Sciatic nerve (tissue), 2 donors: ENCODE measurements at places on chromosomes 6 and 20. TPM values are rescaled to one million over a fixed set of nuclear protein-coding genes. Genes with fewer than 3 reads are reported as not detected.

DNA sequence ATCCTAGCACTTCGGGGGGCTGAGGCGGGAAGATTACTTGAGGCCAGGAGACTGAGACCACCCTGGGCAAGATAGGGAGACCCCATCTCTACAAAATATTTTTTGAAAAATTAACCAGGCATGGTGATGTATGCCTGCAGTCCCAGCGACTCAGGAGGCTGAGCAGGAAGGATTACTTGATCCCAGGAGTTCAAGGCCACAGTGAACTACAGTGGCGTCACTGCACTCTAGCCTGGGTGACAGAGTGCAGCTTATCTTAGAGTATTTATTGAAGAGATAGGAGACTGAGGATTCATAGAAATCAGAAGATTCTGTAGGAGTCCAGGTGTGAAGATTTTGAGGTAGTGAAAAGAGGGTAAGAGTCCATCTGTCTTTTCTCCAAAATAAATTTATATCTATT lies 45.0 kb downstream of the SLC17A5 start:
- no peak for DNase-seq

- no peak for DNase-seq
Observed at GRCh38 chr6:111686249-111686931, 80.7 kb upstream of the TRAF3IP2 start.

DNA sequence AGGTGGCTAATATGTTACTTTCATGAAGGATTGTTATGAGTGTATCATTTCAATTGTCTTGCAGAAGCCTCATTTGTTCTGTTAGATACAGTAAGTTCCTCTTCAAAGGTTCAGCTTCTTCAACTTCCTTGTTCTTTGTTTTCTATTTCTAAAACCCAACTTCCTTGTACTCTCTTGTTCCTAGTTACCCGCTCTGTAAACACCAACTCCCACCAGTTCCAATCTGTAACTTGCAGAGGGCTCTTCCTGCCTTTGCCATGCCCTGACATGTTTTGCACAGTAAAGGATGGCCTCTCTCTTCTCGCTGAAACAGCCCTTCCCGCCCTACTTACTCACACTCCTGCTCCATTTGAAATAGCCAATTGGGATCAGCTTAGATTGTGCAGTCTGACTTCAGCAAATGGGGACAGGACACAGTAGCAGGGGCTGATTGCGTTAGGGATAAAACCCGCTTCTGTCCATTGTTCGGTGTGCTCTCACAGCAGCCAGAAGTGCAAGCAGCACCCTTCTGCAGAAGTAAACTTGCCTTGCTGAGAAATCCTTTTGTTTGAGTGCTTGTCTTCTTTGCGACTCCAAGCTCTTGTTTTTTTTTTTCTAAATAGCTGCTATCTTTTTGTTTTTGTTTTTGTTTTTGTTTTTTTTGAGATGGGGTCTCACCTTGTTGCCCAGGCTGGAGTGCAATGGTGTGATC lies 45.9 kb upstream of the POU5F1 start:
- no peak for DNase-seq

DNA sequence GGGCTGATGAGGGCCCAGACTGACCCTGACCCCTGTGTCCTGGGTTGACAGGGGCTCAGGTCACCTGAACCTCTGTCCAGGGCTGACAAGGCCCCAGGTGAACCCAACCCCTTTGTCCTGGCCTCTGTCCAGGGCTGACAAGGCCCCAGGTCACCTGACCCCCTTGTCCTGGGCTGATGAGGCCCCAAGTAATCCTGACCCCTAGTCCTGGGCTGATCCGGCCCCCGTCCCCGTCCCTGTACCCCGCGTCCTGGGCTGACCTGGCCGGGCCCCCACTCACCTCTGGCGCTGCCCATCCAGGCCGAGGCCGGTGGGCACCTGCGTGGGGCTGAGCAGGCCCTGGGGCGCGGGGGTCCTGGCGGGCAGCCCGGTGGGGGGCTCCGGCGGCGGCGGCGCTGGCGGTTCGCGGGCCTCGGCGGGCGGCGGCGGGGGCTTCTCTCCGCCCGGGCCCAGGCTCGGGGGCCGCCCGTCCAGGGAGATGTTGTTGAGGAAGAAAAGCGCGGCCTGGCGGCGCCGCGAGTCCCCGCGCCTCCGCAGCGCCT lies 379 bp downstream of the CABLES2 start:
- DNase-seq: no peak

- no peak for DNase-seq
Observed at GRCh38 chr20:58891718-58892140, 39.2 kb downstream of the GNAS start.

DNA sequence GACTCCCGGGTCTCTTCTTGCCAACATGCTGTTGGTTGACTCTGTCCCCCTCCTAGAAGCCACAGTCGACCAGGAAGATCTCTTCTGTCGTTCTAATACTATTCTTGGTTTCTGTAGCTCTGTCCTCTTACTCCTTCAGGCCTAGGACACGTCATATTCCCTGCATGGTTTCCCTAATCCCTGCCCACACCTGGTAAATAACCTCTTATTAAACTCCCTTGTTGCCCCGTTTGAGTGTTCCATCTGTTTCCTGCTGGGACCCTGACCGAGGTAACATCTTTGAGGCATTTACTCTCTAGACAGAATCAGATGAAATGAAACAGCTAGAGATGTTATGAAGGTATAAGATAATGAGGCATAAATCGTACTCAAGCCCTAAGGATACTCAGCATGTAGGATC lies 68.1 kb downstream of the PLCB4 start:
- DNase-seq: no peak

- DNase-seq: no peak
Observed at GRCh38 chr6:121521164-121521555, 85.7 kb downstream of the GJA1 start.

GRCh38 chr20:33082546-33082945 lies 3.1 kb downstream of the BPIFB4 start:
- DNase-seq: no peak

GRCh38 chr6:25542984-25543910 lies 108.8 kb upstream of the SCGN start:
- DNase-seq: no peak

The TPBG gene
- total RNA-seq: 15.5 TPM

The RBL1 gene
- total RNA-seq: 13.1 TPM

The BTN1A1 gene
- total RNA-seq: not detected

The RIPOR3 gene
- 26.3 TPM for total RNA-seq

The TREM2 gene
- total RNA-seq: 8.8 TPM

The SEC23B gene
- total RNA-seq: 35.4 TPM

The TFAP2B gene
- total RNA-seq: not detected

The PLCB4 gene
- total RNA-seq: 23.4 TPM

The NRSN1 gene
- not detected for total RNA-seq
